ENCODE measurements at places on chromosomes 1 and 21. TPM values are rescaled to one million over a fixed set of nuclear protein-coding genes. Genes with fewer than 3 reads are reported as not detected.
A peak's percentile ranks its signal among the peaks of the same experiment; 100 is the strongest.

- no peak for DNase-seq
These were observed 9.2 kb downstream of the GPR157 start for GRCh38 chr1:9119745-9120144.

The MAP1LC3C gene
- not detected for total RNA-seq

DNA sequence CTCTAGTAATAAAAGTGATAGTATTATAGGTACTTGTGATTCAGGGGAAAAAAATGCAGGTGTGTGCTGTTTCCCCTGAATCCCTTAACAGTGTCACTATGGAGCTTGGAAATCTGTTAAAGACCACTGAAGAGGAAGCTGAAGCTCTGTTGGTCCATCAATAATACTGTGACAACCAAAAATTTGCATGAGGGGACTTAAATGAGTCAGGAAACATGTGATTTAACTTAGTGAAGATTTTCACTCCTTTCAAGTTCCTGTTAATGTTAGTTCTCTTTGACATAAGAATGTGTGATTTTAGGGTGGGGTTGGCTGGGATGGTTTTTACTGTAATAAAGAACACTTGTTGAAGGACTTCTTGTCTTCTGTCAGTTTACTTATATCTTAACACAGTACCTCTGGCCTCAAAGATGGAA, 32.0 kb downstream of the VANGL2 start:
- peak; percentile 42 for DNase-seq

The NTNG1 gene
- total RNA-seq, result 6.8 TPM

GRCh38 chr1:230698130-230698529, 15.8 kb downstream of the AGT start:
- no peak for DNase-seq

The PCBP3 gene
- total RNA-seq, result 2.4 TPM

DNA sequence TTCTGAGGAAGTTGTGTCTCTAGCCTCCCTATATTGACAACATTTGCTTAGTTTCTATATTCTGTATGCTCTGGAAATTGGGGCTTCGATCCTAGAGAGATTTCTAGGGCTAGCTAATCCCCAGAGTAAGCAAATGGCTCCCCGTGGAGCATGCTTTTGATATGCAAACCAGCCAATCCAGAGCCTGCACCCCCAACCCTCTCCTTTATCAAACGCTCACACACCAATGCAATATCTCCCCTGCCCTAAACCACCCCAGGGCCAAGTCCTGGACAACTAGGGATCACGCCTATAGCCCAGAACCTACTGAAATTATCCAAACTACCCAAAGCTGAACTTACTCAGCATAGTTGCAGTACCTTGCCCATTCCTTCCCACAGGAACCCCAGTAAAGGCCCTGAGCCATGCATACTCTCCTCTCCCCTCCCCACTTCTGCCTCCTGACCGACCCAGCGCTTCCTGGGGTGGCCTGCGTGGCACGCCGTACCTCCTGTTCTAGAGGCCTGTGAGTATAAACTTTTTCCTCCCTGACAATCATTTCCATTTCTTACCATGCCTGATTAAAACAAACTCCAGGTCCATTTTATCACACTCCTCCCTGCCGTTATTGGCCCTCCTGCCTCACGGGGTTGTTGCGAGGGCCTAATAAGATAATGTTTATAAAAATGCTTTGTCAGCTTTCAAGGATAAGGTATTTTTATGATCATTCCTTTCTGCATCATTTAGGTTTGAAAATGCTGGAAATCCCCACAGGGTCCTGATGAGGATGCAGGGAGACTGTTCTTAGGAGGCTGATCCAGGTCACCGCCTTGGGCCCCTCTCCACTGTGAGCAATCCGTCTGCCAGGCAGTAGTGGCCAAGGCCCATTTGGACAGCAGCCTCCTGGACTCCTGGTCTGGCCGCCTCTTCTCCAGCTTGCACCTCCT, 102.7 kb downstream of the TENT5C start:
- DNase-seq, result no peak

The TFF3 gene
- total RNA-seq, result 9.1 TPM

DNA sequence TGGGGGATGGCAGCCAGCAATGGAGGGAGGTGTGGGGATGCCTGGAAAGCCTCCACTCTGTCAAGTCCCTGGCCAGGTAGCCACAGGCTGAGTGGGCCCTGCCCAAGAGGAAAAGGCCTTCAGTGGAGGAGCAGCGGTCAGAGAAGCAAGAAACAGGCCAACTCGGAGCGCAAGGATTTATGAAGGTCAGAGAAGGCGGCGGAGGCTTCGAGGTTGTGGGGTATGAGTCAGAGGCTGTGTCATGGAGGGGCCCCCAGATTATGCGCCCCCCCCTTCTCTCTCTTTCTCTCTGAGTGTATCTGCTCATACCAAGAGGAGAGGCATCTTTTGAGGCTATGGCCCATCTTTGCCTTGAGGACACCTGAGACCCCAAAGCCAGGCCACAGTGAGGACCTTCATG, 99.5 kb downstream of the CASZ1 start:
- no peak for DNase-seq

DNA sequence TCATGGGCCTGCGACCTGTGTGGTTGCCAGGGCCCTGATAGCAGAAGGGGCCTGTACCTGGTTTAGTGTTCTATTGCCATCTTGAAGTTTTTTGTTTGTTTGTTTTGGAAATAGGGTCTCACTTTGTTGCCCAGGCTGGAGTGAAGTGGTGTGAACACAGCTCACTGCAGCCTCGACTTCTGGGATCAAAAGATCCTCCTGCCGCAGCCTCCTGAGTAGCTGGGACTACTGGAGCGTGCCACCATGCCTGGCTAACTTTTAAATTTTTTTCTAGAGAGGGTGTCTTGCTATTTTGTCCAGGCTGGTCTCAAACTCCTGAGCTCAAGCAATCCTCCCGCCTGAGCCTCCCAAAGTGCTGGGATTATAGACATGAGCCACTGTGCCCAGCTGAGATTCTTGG, 72.9 kb downstream of the UBE2T start:
- no peak for DNase-seq

DNA sequence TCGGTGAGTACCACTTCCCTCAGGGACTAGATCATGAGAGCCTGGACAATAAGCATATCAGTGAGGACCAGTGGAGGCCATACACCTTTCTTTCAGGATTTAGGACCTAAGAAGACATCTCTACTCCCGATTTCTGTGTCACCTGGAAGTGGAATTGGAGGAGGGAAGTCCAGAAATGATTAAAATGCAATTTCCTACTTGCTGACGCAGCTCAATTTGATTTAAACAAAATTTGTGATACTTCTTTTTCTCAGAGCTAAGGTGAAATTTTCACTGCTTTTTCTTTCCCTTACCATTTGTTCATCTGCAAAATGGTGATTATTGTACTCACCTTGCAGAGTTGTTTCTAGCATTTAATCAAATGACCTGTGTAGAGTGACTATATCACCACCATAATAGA, 38.8 kb upstream of the BTG3 start:
- DNase-seq, result no peak

DNA sequence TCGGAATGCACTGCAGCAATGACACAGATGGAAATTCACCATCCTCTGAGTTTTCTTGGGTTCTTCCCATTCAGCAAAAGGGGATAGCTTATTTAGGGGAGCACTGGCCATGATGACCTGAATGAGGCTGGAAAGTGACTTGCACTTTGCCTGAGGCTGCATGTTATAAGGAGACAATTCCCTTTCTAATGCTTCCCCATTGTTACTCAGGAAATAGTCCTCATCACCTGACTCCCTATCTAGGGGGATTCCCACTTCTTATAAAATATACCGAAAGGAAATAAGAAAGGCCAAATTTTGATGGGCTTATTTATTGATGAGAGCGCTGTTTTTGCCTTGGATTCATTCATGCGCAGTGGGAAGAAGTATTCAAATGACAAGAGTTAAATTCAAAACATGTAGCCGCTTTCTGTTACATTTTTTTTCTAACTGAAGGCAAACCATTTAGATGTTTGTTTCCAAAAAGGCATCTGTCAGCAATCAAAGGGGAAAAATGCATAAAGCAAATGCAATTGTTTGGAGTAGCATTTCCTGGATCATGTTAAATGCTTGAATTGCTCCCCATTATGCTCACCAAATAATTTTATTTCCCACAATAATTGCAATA, 220.3 kb upstream of the NFIA start:
- no peak for DNase-seq

- DNase-seq, result peak; percentile 93
These were observed 24.0 kb downstream of the FNBP1L start for GRCh38 chr1:93471911-93472310.

The REG4 gene
- 0.40 TPM for total RNA-seq

The ADAMTS4 gene
- total RNA-seq, result 0.52 TPM

- DNase-seq, result no peak
These were observed 87.9 kb downstream of the AHCTF1 start for GRCh38 chr1:246843876-246844275.

DNA sequence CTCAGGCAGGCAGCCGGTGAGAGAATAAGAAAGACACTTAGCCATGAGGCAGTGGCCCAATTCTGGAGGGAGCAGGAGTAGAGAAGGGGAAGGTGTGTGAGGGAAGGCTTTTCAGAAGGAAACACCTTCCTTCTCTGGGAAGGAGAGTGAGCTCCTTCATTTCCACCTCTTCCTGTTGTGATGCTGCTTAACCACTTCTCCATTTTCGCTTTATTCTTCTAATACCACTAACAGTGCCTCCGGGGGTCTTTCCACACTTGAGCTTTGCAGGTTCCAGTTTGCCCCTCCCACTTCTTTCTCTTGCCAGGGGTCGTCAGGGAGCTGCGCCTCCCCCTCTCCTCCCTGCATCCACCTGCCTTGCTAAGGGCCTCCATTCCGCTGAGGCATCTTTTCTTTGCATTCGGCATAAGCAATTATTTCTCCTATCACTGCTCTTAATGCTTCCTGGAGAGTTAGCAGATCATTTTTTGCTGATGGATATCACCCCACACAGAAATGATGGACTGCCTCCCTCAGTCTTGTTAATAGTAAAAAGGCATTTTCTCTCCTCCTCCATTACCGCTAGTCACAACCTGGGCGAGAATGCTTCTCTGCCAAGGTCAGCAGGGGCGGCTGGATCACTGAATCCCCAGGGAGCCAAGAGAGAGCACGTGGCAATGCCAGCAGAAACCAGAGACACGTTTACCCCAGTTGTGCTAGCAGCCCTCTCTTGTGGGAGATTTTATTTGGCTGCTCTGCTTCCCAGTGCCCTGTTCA, 74.8 kb downstream of the ELAVL4 start:
- DNase-seq, result no peak

The FGR gene
- not detected for total RNA-seq

The PTPN7 gene
- total RNA-seq, result not detected

DNA sequence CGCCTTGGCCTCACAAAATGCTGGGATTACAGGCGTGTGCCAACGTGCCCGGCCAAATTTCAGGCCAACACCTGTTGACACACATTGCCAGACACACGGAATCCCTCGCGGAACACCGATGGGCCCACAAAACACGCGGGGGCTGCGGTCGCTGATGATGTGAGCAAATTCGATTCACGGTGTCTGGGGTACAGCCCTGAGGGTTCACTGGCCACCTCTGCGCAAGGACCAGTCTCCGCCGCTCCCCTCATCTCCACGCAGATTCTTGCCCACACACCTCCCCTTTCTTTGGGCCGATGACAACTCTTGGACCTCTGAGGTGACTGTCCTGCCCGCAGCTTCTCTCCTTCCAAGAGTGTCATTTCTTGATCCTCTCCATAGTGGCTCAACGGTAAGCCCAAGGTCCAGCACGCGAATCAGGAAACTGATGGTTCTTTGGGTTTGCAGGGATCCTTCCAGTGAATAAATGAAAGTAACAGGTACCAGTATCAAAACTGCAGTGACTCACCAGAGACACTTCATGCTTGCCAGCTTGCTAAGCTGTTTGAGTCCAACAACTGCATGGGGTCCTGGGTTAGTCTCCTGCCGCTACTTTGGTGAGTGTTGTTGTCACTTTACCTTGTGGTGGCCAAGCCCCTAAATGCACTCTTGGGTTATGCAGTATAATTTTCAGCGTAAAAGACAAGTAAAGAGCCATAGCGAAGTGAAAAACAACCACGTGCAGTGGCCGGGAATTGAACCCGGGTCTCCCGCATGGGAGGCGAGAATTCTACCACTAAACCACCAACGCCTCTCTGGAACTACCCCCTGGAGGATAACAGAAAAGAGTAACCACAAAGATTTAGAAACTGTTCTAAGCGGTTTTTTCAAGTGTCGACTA, 11.0 kb upstream of the RNU1-3 start:
- peak; percentile 84 for DNase-seq

GRCh38 chr1:180040034-180040433, 85.4 kb downstream of the CEP350 start:
- peak; percentile 76 for DNase-seq
